Left renal cortex interstitium (tissue), 4 donors: ENCODE measurements at places on chromosomes 7 and 10. TPM values are rescaled to one million over a fixed set of nuclear protein-coding genes. Genes with fewer than 3 reads are reported as not detected.

- no peak for DNase-seq
Measured at GRCh38 chr7:16061011-16061410, 360.3 kb downstream of the CRPPA start.

- no peak for DNase-seq
Measured at GRCh38 chr10:119242186-119242585, 34.8 kb downstream of the GRK5 start.

DNA sequence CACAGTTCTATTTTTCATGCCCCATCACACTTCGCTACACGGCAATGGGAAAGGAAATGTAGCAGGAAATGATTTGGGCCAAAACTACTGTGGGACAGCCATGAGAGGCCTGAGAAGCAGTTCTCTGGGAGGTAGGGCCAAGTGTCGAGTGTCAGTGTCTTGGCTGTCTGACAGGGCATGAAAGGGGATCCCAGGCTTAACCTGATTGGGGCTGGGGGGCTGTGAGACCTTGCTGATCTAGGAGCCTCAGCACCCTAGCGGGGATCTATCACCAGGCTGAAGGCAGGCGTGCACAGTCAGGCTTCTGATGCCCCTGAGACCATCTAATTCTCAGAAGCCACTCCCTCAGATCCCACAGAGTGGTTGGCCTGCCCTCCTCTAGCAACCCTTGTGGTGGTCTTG lies 58.2 kb upstream of the SLC25A13 start:
- no peak for DNase-seq

DNA sequence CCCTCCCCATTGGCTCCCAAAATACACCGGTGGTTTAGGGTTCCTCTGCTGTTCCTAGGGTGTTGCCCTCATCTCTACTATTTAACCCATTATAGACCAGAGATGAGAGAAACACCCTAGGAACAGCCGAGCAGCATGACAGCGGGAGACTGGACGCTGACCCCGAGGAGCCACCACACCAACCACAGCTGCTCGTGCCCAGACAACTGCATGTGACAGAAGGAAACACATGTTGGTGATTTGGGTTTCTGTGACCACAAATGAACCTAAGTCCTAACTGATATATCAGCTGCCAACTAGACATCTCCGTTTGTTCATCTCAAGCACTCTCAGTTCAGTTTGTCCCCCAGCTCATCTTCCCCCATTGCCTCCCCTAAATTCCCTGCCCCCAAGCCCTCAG lies 13.4 kb downstream of the CFAP43 start:
- DNase-seq: no peak

GRCh38 chr7:91559947-91560346 lies 295.7 kb downstream of the FZD1 start:
- no peak for DNase-seq

DNA sequence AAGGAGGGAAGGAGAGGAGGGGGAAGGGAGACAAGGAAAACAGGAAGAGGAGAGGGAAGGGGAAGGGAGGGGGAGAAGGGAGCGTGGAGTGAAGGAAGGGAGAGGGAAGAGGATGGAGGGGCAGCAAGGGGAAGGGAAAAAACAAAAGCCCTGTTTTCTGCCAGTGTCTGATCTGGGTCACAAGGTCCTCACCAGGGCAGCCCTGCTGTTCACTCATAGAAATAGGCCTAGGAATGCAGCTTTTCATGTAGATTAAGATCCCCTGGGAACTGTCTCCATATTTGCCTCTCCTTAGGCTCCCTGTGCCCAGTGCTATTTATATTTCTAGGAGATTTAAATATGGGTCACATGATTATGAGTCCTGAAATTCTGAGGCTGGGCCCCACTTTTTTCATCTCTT lies 790.7 kb downstream of the TNS3 start:
- no peak for DNase-seq

- DNase-seq: no peak
Measured at GRCh38 chr10:6473430-6473829, 106.6 kb downstream of the PRKCQ start.

GRCh38 chr10:67971311-67971710 lies 86.9 kb downstream of the SIRT1 start:
- no peak for DNase-seq

DNA sequence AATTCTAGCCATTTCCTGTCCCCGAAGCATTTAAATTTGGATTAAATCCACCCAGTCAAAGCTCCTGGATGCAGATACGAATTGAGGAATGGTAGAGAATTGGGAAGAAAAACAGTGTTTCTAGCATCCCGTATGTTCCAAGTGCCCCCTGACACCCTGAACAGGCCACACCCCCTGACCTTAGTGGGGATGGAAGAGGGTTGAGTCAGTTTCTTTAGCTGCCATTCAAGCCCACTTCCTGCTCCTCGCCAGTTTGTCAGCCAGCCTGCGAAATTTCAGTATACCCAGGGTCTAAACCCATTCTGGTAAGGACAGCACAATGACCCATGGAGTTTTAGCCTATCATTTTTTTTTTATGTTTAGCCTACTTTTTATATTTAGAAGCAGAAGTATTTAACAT lies 101.1 kb downstream of the PKD1L1 start:
- no peak for DNase-seq

GRCh38 chr7:47535704-47536628 lies 45.9 kb downstream of the TNS3 start:
- no peak for DNase-seq

DNA sequence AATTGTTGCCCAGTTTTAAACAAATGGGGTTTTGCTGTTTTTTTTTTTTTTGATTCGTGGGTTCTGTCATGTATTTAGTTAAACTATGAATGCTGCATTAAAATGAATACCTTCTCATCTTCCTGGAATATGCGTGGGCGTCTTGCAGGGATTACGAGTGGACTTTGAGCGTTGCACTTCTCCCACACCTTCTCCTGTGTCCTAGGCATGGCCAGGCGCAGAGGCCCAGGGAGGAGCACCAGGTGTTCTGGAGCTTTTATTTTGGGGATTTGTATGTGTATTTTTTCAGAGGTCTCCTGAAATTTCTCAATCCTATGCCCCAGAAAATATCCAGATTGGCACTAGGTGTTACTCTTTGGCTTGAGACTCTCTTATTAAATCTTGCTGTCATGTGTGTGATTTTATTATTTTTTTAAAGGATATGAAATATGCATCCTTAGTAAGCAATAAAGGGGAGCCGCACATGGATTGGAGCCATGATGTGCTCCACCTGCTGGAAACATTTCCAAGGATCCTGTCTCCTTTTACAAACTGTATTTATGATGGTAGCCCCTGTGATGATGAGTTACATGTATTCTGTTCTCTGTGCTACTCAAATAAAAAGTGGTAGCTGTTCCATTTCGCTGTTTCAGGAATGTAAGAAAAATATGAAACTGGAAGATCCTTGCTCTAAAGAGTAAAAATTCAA lies 482.2 kb upstream of the KLF6 start:
- DNase-seq: no peak

- DNase-seq: no peak
Measured at GRCh38 chr10:29897999-29898716, 161.2 kb downstream of the JCAD start.

DNA sequence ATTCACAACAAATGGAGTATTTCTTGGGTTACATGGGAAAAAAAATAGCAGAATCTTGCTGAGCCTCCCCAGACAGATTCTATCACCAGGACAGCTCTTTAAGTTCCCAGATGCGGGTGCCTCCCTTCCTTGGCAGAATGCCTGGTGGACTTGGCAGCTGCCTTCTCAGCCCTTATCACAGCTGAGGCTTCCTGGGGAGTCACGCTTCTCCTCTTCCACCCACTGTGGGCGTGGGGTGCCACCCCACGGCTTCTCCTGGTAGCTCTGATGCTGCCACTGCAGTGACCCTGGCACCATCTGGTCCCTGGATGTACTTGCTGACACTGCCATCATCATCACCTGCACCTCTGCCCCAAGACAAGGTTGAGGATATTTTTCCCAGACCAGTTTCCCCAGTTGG lies 16.2 kb upstream of the NME8 start:
- peak; percentile 7 for DNase-seq

EGFR gene
- 31.1 TPM for polyA plus RNA-seq

ABCB4 gene
- polyA plus RNA-seq: 2.5 TPM

SEC31B gene
- 11.4 TPM for polyA plus RNA-seq

DLX6 gene
- not detected for polyA plus RNA-seq

COL28A1 gene
- 10.5 TPM for polyA plus RNA-seq

ELFN1 gene
- polyA plus RNA-seq: 14.4 TPM
